ENCODE measurements at places on chromosomes 2 and 18.

GRCh38 chr2:83342860-83343329 lies 1116.2 kb downstream of the SUCLG1 start:
- DNase-seq, result no peak

GRCh38 chr2:60499651-60500265 lies 53.7 kb downstream of the BCL11A start:
- no peak for DNase-seq

DNA sequence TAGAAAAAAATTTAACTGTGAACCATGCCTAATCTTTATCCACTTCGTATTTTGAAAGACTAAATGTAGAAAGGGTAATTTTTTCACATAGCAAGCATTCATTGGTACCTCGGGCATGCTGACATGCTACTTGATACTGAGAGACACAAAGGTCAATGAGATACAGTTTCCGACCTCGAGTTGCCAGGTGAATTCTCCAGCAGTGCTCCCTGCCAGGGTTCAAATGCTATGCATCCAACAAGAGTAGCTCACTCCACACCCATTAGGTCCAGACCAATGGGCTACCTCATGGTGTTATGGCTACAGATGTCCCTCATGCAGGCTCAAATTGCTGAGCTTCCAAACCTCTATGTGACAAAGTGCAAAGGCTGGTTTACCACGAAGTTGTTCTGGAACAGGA lies 305.8 kb downstream of the PIEZO2 start:
- no peak for DNase-seq

- DNase-seq, result no peak
These were observed 1.3 kb downstream of the NGEF start for GRCh38 chr2:233011702-233012131.

DNA sequence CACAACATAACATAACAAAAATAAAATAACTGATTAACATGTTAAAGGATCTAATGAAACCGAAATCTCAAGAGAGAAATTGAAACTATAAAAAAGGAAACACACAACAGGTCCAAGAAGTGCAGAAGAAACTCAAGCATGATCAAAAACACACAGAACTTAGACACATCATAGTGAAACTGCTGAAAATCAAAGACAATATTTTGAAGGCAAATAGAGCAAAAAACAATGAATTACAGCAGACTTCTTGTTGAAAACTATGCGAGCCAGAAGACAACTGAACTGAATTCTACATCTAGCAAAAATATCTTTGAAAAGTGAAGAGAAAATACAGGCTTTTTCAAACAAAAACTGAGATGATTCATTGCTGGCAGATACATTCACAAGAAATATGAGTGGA lies 61.3 kb downstream of the UGP2 start:
- no peak for DNase-seq

GRCh38 chr18:57088883-57089282 lies 58.0 kb upstream of the BOD1L2 start:
- DNase-seq, result no peak

DNA sequence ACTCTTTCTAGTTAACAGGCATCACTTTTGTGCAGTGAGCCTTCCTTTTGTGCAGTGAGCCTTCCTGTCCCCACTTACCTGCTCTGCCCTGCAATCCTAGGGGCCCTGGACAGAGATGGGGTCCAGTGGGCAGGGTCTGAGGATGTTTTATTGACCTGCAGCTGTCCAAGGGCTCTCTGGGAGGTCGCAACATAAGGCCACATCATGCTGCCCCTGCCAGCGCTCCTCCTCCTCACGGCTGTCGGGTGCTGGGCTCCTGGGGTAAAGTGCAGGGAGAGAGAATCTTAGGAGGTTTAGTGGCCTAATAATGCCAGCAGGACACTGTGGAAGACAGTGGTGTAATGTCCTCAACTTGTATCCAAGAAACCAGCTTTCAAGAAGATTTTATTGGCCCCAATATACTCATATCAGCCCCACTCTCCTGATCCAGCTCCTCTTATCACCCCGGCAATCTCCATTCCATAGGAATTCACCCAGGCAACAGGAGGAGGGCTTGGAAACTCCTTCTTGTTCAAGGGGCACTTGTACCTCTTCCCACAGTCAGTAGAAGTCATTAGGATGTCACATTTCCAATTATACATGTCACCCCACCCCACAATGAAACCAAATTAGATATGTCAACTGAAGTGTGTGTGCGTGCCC lies 41.9 kb upstream of the ASB18 start:
- DNase-seq, result no peak

DNA sequence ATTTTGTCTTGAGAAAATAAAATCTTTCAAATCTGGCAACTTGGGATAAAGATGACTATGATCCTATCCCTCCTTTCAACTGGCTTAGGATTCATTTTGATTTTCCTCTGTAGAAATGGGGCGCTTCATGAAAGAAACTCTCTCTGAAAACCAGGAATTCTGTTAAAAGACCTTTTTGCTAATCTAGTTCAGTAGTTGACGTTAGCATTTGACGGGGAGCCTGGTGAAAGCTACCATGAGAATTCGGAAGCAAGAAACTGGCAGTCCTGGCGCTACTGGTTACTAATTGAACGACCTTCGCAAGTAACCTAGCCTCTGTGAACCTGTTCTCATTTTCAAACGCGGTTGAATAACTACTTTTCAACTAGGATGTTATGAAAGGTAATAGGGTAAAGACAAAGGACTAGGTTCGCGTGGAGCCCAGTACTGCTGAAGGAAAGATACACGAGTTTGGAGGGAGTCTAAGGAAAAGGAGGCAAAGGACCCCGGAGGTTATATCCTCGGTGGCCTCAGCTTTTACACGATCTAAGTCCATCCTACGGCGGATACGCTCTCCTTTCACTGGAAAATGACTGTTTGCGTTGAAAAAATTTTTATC lies 604 bp upstream of the STK11IP start:
- no peak for DNase-seq

DNA sequence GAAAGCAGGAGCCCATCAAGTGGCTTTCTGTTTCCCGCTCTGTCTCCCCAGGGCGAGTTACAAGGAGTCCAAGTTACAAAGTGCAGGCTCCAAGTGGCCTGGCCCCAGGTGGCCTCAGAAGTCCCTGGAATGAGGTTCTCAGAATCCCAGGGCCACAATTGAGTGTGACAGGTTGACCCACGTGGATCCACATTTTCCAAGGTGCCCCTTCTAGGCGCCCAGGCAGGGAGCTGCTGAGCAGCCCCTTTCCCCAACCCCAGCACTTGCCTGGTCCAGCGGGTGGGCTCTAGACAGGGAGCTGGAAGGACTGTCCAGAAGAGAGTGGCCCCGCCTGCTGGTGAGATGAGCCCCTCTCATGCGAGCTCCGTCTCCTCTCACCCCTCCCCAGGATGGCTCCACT lies 253.4 kb downstream of the CYP26B1 start:
- no peak for DNase-seq

GRCh38 chr2:217065012-217065290 lies 205.1 kb upstream of the TNP1 start:
- DNase-seq, result no peak

Data from stimulated activated CD4-positive, alpha-beta T cell treated with anti-CD3 and anti-CD28 coated beads, Interleukin-1b, Interleukin-23, amount 100 ng/mL, for 4 hours (primary cell).